ENCODE measurements at places on chromosomes 6 and 20.

- DNase-seq = no peak
These were observed 207.2 kb upstream of the ZNF184 start for GRCh38 chr6:27679964-27680694.

DNA sequence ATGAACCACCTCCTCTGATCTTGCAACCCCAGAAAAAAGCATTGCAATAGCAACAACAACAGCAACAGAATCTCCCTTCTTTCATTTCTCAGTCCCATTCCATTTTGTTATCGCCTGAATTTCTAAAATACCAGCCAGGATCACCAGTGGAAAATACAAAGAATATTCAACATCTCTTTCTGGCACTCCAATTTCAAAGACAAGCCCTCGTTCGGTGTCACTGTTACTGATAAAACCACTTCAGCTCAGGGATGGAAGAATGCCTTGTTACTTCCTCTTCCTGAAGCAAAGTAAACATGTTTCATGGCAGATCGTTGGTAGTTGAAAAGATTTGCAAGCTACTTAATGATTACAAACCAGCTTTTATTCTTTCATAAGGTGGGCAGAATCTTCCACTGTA lies 94.0 kb upstream of the SPTLC3 start:
- DNase-seq = no peak

DNA sequence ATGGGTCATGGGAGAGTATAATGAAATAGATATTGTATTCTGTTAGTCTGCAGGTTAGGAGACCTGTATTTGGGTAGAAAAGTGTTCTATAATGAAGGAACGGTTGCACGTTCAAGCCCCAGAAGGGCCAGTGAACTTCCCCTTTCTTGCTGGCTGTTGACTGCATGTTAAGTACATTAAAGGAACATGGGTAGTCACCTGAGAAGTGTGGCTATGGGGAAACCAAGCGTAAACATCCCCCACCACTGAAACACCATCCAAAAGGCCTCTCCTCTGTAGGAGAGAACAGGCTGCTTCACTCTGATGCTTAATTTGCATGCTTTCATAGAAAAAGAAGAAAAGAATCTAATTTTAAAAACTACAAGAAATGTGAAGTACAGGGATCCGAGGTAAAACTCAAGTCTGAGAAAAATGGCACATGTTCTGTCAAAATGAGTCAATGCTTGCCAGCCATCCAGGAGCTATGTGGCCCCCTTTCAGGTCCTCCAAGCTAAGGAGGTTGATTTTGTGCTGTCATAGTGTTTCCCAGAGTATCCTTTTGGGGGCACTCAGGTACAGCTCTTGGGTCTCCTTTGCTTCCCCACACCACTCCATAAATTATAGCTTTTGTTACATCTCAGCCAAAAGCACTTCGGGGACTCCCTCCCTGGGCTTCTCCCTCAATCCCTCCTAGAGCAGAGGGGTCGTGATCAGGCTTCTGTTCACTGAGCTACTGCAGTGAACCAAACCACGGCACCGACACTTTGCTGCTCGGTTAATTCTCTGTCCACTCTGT lies 283.7 kb upstream of the AGPAT4 start:
- no peak for DNase-seq

- no peak for DNase-seq
These were observed 23.6 kb upstream of the APCDD1L start for GRCh38 chr20:58538752-58539151.

DNA sequence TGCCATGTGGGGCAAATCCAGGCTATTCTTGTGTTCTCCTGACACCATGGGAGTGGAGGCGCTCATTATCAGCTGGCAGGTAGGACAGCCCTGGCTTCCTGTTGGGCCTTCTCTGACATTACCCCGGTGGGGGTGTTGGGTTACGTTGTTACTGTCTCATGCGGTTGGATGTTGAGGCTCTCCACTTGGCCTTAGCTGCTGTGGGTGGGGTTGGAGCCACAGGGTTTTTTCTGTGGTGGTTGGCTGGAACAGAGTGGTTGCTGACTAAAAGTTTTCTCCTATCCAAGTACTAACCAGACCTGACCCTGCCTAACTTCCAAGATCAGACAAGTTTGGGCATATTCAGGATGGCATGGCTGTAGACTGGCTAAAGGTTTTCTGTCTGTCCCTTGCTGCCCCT lies 20.2 kb downstream of the RIPK1 start:
- no peak for DNase-seq
